ENCODE measurements at places on chromosomes 11 and 22. TPM values are rescaled to one million over a fixed set of nuclear protein-coding genes. Genes with fewer than 3 reads are reported as not detected.

The PGR gene
- total RNA-seq = not detected

The CCDC87 gene
- 0.07 TPM for total RNA-seq

The BIK gene
- 2.3 TPM for total RNA-seq

The DDI1 gene
- total RNA-seq = not detected

The CHRM1 gene
- not detected for total RNA-seq

The OR5B3 gene
- total RNA-seq = not detected

The IL17REL gene
- total RNA-seq = not detected

The RAB38 gene
- total RNA-seq = 0.91 TPM

The CHADL gene
- 0.34 TPM for total RNA-seq

The OAF gene
- 2.8 TPM for total RNA-seq

The LRRC55 gene
- not detected for total RNA-seq

The KRTAP5-10 gene
- not detected for total RNA-seq

The SMC1B gene
- 0.60 TPM for total RNA-seq

The CARD18 gene
- not detected for total RNA-seq

The MS4A12 gene
- not detected for total RNA-seq

The GAS2 gene
- 2.3 TPM for total RNA-seq

The MS4A15 gene
- not detected for total RNA-seq

The NLRP6 gene
- total RNA-seq = 21.4 TPM

The ACRV1 gene
- not detected for total RNA-seq

The PTPN5 gene
- total RNA-seq = not detected

The TMEM86A gene
- 2.3 TPM for total RNA-seq

The OLFML1 gene
- not detected for total RNA-seq

The PPP1R14B gene
- 98.0 TPM for total RNA-seq

The BIRC2 gene
- 35.3 TPM for total RNA-seq

The ZNF214 gene
- total RNA-seq = not detected

The GNAZ gene
- total RNA-seq = 0.14 TPM

The YAP1 gene
- not detected for total RNA-seq

The LRRC10B gene
- total RNA-seq = not detected

The STK33 gene
- 0.53 TPM for total RNA-seq

The KIRREL3 gene
- total RNA-seq = not detected

The CLDN5 gene
- total RNA-seq = 4.8 TPM

The GPHA2 gene
- total RNA-seq = not detected

The OR4D5 gene
- total RNA-seq = not detected

The TREH gene
- total RNA-seq = not detected

The ASRGL1 gene
- total RNA-seq = 8.0 TPM

The OR5B21 gene
- 0.26 TPM for total RNA-seq

The NXPE2 gene
- not detected for total RNA-seq

The RFPL3 gene
- total RNA-seq = not detected

The TESMIN gene
- 9.0 TPM for total RNA-seq

The KCNE3 gene
- total RNA-seq = not detected

The C11orf16 gene
- not detected for total RNA-seq

The MS4A2 gene
- not detected for total RNA-seq

The ROBO4 gene
- not detected for total RNA-seq

The FADD gene
- 33.1 TPM for total RNA-seq

The MOV10L1 gene
- total RNA-seq = not detected

The PITPNB gene
- 97.5 TPM for total RNA-seq

The ARHGAP42 gene
- 0.12 TPM for total RNA-seq

The EPS8L2 gene
- 20.3 TPM for total RNA-seq

The NOX4 gene
- total RNA-seq = not detected

The KLHL35 gene
- total RNA-seq = 0.99 TPM

The PHOX2A gene
- total RNA-seq = not detected

The NXPE1 gene
- total RNA-seq = not detected

The MUC2 gene
- total RNA-seq = not detected

The C11orf54 gene
- total RNA-seq = 22.2 TPM

The C1QTNF6 gene
- 9.8 TPM for total RNA-seq

Measured in activated naive CD4-positive, alpha-beta T cell treated with anti-CD3 and anti-CD28 coated beads, Interleukin-2, amount 10 ng/mL, durations not matched to agents 5 hours and 36 hours (primary cell).